ENCODE measurements at places on chromosomes 16 and 17. TPM values are rescaled to one million over a fixed set of nuclear protein-coding genes. Genes with fewer than 3 reads are reported as not detected.

GRCh38 chr16:89646906-89647305 is 10.6 kb downstream of the CHMP1A start:
- no peak overlapping the region for H3K4me3 ChIP-seq
- DNase-seq: no peak
- H3K36me3 ChIP-seq: no peaks in the 10 kb centered on the region
- H3K27me3 ChIP-seq: no peaks in the 10 kb centered on the region

Gene GCGR
- total RNA-seq: not detected

DNA sequence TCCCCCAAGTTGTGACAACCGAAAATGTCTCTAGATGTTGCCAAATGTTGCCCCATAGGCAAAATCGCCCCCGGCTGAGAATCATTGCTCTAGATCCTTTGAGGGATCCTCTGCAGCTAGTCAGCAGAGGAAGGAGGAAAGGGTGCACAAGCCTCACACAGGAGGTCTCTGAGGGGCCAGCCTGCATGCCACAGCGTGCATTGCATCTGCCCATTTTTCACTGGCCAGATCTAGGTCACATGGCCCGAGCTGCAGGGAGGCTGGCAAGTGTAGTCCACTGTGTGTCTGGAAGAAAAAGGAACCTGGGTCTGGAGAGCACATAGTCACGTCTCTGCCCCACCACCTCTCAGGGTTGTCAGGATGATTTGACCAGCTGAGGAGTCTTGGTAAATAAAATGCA is 138.2 kb downstream of the CCT6B start:
- H3K4me1 ChIP-seq: peaks cover 13% of the 10 kb centered on the region
- DNase-seq: no peak
- H3K4me3 ChIP-seq: no peak overlapping the region

GRCh38 chr16:56970934-56971767 is 9.4 kb downstream of the CETP start:
- no peak for DNase-seq
- peaks cover 38% of the 10 kb centered on the region for H3K4me1 ChIP-seq
- no peaks in the 10 kb centered on the region for H3K36me3 ChIP-seq
- peak overlapping the region; percentile 93 for H3K27ac ChIP-seq

Gene AGRP
- total RNA-seq: not detected

Gene TM4SF5
- not detected for total RNA-seq

Data from T-helper 17 cell (primary cell).